ENCODE measurements at places on chromosomes 2 and 18. TPM values are rescaled to one million over a fixed set of nuclear protein-coding genes. Genes with fewer than 3 reads are reported as not detected.

GRCh38 chr2:116491292-116491691 lies 1323.2 kb upstream of the DDX18 start:
- DNase-seq = no peak

DNA sequence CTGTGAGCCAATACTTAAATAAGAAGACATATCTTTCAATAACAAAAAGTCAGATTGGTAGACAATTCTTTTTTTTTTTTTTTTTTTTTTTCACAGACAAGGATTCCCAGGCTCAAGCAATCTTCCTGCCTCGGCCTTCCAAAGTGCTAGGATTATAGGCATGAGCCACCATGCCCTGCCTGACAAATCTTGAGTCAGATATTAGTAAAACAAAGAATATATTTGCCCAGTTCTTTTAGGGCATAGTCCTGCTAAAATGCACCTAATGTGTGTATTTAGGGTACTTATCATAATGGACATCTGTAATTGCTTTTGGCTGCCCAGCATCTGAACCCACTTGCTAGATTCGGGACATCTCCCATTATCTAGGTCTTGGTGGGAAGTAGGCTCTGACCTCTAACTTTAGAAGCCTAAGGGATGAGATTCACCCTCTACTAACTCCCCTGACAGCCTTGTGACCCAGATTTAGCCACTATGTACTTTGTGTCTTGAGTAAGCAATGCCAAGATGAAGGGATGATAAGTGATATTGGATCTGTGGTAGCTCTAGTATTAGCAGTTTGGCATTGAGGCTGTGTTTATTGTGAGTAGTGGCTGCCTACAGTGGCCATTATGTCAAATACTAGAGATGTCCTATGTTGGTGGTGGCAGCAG lies 18.5 kb upstream of the PSME4 start:
- DNase-seq = no peak

GRCh38 chr2:174001107-174001506 lies 35.9 kb upstream of the SP3 start:
- DNase-seq = no peak

DNA sequence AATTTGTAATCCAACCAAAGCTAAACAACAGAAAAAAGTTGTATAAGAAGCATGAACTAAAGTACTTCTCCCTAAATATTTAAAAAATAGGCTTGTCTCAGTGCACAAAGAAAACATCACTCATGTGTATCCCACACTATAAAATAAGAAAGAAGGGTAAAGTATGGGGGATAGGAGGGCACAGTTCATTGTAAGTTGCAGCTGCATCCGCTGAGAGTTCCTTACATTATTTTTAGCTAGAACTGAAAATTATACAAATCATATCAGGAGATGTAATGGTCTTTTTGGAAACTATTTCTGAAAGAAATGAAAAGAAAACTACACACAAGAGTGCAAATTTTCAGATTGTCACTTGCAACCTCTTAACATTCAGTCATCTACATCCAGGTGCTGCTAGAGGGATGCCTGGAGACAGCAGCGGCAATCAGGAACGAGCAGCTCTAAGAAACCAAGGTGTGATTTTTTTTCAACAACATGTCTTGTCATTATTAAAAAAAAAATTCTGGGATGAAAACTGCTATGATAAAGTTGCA lies 273.6 kb downstream of the ASXL3 start:
- DNase-seq = no peak

GRCh38 chr2:136534811-136535210 lies 230.5 kb upstream of the THSD7B start:
- DNase-seq = no peak

DNA sequence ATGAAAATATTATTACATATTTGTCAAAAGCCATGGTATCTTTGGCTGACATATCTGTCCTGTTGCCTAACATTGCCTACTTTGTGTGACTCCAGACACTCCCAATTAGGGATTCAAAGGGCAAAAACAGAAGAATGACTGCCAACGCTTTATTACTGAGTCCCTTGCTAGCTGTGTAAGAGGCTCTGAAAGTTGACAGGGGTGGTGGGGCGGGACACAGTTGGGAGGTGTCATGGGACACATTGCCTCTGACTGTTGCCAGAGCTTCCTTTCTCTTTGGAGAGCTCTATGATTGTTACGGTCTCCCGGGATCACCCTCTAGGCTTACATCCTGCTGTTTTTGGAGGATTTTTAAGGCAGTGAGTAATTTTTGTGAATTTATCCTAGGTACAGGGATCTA lies 249.6 kb upstream of the ACVR2A start:
- DNase-seq = no peak

DNA sequence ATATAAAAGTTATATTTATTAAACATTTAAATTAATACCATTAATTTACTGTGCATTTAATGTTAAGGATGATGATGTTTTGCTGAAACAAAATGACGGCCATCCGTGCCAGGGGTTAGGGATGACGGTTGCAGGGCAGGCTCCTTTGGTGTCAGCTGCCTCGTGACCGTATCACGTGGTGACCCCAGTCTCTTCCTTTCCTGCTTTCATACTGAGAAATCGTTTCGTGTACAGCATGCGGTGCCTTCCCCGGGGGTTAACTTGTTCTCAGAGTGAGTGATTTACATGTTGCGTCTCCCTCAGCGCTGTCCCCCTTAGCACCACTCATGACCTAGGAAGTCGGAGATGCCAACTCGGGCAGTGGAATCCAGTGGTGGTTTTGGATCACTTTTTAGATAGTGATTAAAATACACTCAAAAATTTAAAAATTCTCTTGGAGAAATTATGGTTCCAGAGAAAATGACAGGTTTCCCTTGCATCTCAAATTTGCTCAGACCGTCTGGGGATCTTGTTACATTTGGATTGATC lies 290.8 kb downstream of the GBX2 start:
- no peak for DNase-seq

- DNase-seq = no peak
Measured at GRCh38 chr2:13537771-13538349, 821.1 kb downstream of the TRIB2 start.

- no peak for DNase-seq
Measured at GRCh38 chr2:239150125-239151011, 250.5 kb downstream of the HDAC4 start.

- no peak for DNase-seq
Measured at GRCh38 chr2:2782007-2782406, 450.9 kb upstream of the MYT1L start.

DNA sequence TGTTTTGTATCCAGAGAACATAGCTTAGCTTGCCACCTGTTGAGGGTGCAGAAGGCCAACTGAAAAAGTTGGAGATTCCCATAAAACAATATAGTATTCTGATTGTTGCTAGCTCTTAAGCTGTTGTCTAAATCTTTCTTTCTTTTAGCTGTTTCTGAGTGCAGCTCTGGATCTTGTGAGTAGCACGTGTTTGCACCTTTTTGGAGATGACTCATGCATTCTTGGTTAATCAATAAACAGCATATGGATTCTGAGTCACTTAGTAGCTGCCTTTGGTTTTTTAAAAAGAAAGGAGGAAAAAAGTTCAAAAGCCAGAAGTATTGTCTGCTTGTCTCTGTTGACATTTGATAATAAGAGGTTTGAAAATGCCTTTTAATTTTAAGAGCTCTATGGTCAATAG lies 483.0 kb upstream of the FSIP2 start:
- no peak for DNase-seq

Gene PECR
- polyA plus RNA-seq = 16.9 TPM

Gene COL6A3
- polyA plus RNA-seq = not detected

Gene METTL8
- polyA plus RNA-seq = 3.3 TPM

Gene ZNF892
- 0.23 TPM for polyA plus RNA-seq

Gene AP1S3
- 1.3 TPM for polyA plus RNA-seq

Gene TLX2
- polyA plus RNA-seq = not detected

Data from CD14-positive monocyte (primary cell).